ENCODE measurements at places on chromosomes 1 and 21. TPM values are rescaled to one million over a fixed set of nuclear protein-coding genes. Genes with fewer than 3 reads are reported as not detected.

DNA sequence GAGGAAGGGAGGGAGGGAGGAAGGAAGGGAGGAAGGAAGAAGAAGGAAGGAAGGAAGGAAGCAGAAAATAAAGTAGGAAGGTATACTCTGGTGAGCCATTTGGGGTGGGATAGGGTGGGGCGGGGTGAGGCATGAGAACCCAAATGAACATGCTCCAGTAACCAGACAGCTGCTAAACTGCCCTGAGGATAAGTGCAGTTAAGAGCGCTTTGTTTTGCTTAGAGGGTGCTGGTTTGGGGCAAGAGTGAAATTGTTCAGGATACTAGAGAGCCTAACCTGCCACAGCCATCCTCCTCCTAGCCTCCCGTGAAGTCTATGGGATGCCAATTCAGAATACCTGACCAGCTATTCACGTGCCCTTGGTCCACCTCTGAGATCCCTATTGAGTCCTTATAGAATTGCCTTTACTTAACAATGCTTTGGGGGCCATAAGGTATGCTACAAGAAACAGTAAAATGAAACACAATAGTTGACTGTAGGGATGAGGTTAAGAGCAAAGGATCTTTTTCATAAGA is 59.0 kb upstream of the ATF3 start:
- no peak for DNase-seq

LRRC8D gene
- 49.6 TPM for total RNA-seq

DNA sequence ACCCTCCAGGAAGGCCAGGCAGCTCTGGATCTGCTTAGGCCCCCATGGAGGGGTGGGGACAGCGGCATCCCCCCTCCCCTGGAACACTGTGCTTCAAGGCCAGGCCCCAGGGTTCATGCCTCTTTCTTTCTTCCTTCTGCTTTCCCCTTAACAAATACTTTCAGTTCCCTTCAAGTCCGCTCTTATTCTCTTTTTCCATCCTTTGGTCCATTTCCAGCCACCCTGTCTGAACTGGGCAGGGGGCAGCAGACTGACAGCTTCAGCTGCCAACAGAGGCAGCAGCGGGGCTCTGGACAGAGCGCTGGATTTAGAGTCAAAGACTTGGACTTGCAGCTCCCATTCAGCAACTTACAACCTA is 1.1 kb upstream of the CD244 start:
- DNase-seq, result no peak

- DNase-seq, result no peak
These were observed 26.1 kb downstream of the NHLH2 start for GRCh38 chr1:115814685-115815398.

SEMA4A gene
- total RNA-seq, result 22.9 TPM

- no peak for DNase-seq
These were observed 14.9 kb downstream of the TARDBP start for GRCh38 chr1:11027316-11027715.

DNA sequence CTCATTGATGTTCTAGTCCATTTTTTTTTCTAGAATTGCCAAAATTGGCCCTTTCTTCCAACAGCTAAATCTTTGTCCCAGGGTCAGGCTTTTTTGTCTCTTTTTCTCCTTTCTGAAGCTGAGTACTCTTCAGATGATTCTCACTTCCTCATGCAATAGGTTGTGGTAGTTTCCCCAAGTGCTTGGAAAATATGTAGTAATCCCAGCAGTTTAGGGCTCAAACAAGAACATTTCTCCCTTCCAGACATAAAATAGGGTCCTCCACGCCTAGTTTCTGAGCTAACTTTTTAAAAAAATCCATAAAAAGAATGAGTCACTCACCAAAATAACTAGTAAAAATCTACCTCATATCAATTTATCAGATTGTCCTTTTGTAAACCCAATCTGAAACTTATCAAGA is 10.0 kb upstream of the MCOLN3 start:
- no peak for DNase-seq
